Esophagus muscularis mucosa (tissue), 4 donors: ENCODE measurements at places on chromosomes 12 and 14. TPM values are rescaled to one million over a fixed set of nuclear protein-coding genes. Genes with fewer than 3 reads are reported as not detected.
A peak's percentile ranks its signal among the peaks of the same experiment; 100 is the strongest.

DNA sequence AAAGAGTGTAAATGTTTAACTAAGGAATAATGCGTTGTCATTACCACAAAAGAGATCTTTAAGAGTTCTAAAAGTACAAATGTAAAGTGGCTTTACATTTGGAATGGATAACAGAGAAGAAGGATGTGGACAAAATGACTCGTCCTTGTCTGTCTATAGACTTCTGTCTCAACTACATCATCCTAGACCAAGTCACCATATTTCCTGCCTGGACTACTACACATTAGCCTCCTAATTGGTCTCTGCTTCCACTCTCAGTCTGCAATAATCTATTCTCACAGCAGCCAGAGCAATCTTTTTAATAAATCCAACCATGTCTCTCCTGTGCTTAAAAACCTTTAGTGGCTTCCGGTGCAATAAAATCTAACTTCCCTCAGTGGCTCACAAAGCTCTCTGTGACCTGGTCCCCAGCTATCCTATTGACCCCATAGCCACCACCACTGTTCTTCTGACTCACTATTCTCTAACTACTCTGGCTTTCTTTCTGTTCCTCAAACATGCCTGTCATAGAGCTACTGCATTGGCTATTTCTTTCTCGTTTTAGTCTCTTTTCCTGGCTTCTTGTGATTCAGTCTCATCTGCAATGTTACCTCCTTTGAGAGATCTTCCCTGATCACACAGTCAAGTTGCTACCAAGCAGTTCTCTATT, 91.1 kb downstream of the MYF5 start:
- no peak for DNase-seq

GRCh38 chr12:19458733-19459132, 19.4 kb downstream of the AEBP2 start:
- DNase-seq = no peak

DNA sequence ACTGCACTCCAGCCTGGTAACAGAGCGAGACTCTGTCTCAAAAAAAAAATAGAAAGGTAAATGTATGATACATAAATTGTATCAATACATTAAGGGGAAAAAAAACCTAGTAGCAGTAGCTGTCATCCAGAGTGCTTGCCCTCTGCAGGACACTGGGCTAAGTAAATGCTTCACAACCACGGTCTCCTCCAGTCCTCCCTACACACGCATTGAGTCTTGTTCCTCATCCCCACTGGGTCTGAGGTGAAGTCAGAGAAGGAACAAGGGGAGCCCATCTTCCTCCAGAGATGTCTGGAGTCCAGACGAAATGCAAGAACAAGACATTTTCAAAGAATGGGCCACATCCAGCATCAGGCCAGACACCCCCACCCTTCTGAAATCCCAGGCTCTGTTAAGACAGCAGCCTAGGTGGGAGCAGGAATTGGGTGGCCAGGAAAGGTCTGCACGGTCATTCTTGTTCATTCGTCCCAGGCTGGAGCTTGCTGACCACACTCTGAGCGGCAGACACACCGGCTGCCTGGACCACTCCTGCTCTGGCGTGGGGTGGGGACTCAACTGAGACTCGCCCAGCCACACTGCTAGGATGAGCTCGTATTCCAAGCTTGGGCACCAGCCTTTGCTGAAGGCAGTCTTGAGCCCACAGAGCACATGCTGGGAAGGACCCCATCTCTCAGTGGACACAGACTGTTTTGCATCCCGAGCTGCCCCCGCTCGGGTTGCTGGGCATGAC, 45.5 kb downstream of the CHGA start:
- DNase-seq = no peak

DNA sequence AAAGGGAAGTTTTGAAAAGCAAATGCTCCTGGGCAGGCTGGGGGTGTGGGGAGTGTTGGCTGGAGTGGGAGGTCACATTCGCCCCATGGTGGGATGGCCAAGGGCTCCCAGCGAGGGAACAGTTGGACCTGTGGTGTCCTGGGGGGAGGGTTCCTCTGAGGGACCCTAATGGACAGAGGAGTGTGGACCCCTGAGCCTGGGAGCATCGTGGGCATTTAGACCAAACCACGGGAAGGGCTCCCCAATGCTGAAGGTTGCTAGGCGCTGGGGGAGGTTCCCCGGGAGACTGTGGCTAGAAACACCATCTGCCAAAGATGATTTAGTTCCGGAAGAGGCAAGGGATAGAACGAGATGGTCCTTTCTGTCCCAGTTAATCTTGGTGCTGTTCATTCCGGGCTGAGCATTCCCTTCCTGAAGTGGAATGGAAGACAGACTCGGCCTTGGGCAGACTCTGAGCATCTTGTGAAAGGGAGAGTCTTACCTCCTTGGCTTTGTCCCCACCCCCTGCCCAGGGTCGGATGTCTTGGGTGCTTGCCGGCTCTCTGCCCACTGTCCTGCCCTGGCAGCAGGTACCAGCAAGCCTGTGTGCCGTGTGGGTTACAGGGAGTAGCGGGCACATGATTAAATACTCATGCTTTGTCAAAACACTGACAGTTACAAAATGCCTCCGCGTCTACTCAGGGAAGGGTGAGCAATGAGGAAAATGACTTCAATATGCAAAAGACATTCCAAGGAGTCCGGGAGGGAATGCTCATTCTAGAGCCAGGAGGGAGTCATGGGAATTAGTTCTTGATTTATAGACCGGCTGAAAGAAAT, 215.9 kb downstream of the CACNA1C start:
- no peak for DNase-seq

Gene MYF6
- total RNA-seq = not detected

- no peak for DNase-seq
Measured at GRCh38 chr14:67680121-67680602, 5.7 kb upstream of the VTI1B start.

DNA sequence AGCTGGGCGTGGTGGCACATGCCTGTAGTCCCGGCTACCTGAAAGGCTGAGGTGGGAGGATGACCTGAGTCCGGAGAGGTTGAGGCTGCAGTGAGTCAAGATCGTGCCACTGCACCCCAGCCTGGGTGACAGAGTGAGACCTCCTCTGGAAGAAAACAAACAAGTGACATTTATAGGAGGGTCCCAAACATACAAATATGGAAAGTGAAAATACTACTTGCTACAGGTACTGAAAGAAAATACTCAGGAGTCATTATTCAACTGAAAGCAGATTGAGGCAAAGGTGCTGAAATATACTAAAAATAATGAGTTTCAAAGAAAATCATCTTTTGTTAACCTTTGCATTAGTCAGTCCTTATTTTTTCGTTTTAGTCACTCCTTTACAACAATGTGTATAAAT, 53.5 kb downstream of the ETV6 start:
- DNase-seq = no peak

- no peak for DNase-seq
Measured at GRCh38 chr14:71328183-71328582, 420.9 kb downstream of the PCNX1 start.

DNA sequence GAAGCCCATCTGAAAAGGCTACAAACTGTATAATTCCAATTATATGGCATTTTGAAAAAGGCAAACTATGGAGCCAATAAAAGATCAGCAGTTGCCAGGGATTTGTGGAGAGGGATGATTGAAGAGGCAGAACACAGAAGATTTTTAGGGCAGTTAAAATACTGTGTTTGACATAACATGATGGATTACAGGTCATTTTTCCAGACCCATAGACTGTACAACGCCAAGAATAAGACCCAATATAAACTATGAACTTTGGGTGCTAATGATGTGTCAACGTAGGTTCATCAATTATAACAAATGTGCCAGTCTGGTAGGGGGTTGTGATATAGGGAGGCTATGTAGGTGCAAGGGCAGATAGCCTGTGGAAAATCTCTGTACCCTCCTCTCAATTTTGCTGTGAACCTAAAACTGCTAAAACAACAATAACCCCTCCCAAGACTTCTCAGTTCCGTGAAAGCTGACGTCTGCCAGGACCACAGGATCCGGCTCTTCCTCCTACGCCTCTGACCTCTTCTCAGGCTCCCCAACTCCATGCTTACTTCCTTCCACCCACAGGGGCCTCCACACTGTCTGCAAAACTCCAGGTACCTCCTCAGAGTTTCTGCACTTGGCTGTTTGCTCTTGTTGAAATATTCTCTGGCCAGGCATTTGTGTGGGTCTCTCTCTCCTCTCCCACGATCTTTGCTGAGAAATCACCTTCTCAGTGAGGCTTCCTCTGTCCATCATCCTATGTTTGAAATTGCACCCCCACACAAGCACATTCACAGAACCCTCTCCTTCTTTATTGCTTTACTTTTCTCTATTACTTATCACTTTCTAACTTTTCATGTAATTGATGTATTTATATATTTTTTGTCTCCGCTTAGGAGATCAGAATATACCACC, 131.4 kb downstream of the BBS10 start:
- DNase-seq = no peak

DNA sequence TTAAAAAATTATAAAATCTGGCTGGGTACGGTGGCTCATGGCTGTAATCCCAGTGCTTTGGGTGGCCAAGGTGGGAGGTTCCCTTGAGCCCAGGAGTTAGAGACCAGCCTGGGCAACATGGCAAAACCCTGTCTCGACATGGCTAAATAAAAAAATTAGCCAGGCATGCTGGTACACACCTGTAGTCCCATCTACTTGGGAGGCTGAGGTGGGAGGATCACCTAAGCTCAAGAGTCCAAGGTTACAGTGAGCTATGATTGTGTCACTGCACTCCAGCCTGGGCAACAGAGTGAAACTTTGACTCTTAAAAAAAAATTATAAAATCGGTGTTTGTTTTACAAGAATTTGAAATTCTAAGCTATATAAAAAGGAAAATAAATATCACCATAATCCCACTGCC, 141.8 kb downstream of the SLC38A6 start:
- no peak for DNase-seq

Gene KLHDC1
- total RNA-seq = 7.7 TPM

- DNase-seq = no peak
Measured at GRCh38 chr12:80058586-80058985, 40.8 kb upstream of the OTOGL start.

DNA sequence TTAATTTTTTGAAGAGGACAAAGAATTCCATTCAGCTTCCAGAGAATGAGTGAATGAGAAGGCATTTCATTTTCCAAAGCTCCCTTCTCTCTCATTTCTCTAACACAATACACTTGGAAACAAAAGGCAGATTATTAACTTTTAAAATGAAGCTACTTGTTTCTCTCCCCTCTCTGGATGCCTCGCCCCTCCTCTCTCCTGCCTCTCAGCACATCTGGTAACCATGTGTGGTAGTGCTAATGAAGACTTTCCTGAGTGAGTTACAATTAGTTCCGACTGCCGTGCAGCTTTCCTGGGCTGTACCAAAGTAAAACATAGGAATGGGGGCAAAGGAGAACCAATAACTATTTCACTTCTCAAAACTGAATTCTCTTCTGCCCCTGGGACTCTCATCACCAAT, 84.7 kb upstream of the SOX5 start:
- DNase-seq = no peak

DNA sequence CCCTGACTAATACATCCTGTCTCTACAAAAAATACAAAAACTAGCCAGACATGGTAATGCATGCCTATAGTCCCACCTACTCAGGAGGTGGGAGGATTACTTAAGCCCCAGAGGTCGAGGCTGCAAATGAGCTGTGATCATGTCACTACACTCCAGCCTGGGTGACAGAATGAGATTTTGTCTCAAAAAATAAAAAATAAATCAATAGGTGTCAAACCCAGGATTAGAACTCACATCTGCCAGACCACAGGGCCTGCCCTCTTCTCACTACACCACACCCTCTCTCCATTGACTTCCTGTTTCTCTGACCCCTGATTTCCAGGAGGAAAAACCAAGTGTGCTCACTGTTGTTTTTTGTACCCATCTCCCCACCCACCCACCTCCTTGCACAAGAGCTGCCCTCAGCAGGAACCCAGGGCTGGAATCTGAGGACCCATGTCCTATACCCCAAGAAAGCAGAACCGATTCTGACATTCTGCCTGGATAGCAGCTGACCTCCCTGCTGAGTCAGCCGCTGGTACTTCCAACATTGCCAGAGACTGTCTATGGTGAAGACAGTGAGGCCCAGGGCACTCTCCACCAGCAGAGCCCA, 6.2 kb downstream of the CMKLR1 start:
- no peak for DNase-seq

- DNase-seq = peak; percentile 37
Measured at GRCh38 chr14:24438223-24439097, 4.1 kb downstream of the SDR39U1 start.

DNA sequence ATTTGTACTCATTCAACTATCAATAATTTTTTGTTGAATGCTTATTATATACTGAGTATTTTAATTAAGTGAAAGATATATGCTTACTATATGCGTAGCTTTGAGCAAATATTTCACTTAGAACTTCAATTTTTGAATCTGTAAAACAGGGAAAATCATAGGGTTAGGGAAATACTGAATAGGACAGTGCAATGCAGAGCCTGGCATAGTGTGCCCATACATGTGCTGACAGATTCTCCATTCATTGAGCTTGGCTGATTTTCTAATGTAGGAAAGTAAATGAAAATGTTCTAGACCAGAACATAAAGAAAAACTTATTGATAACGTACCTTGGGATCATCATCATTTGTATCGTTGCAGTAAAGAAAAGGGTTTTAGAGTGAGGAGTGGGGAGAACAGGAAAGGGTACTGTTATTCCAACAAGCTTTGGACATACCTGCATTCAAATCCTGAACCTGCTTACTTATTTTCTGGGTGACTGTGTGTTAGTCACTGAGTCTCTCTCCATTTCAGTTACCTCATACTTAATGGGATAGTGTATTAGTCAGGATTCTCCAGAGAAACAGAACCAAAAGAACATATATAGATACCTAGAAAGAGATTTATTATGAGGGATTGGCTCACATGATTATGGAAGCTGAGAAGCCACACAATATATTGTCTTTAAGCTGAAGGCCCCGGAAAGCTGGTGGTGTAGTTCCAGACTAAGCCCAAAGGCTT, 436.4 kb downstream of the ADAMTS20 start:
- no peak for DNase-seq

Gene GNG2
- 19.2 TPM for total RNA-seq

DNA sequence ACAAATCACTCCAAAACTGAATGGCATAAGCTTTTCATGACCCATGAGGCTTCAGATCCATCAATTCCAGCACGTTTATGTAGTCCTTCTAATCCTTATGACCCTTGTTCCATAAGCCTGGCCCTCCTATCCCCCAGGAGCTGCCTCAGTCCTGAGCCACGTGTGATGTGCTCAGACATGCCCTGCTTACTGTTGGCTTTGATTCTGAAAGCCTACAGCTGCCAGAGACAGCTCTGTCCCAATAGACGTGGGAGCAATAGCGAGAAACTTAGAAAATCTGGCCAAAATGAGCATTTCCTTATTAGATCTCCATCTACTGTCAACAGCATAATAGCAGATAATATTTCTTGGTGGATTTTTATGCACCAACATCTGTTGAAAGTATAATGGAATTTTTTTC, 33.2 kb downstream of the DUSP6 start:
- no peak for DNase-seq

Gene SERPINA1
- total RNA-seq = 20.2 TPM

GRCh38 chr12:95529693-95530225, 21.5 kb downstream of the USP44 start:
- no peak for DNase-seq

Gene RNASE3
- total RNA-seq = not detected

Gene PLCZ1
- not detected for total RNA-seq

- DNase-seq = no peak
Measured at GRCh38 chr14:54427871-54428270, 13.3 kb downstream of the CNIH1 start.

- DNase-seq = no peak
Measured at GRCh38 chr12:80509781-80510556, 65.9 kb downstream of the PTPRQ start.

- no peak for DNase-seq
Measured at GRCh38 chr14:64191756-64192155, 102.4 kb downstream of the ESR2 start.
